ENCODE measurements at places on chromosomes 7 and 10.

DNA sequence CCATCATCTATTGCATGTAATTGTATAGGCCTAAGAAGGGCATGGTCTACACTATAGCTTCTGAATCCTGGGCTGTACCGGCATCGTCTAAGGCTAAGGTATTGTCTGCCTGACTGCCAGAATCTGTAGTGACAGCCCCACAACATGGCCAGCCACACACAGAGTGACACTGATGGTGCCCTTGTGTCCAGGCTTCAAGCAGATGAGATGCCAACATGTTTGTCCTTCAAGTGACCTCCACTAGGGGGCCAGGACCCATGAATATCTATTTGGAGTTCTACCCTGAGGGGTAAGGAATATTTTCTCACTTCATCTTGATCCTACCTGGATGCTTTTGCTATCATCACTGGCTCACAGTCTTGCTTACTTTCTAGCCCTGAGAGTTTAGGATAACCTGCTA lies 1.5 kb downstream of the CYP3A7 start:
- no peak for DNase-seq

DNA sequence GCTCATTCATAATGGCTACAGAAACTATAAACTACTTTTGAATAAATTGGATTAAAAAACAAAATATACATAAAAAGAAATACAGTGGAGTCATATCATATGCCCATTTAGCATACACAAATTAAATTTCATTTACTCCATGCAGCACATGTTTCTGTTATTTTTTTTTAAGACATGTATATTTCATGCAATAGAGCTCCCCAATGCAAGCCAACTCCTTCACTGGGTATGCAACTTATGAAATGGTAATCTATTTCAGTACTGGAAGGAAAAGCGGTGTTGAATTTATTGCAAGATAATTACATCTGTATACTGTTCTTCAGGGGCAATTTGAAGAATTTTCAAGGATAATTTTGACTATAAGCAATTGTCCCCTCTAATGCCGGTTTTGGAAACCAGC lies 49.9 kb downstream of the NEUROD6 start:
- DNase-seq: no peak

- DNase-seq: no peak
Observed at GRCh38 chr7:2585446-2585845, 26.7 kb downstream of the IQCE start.

DNA sequence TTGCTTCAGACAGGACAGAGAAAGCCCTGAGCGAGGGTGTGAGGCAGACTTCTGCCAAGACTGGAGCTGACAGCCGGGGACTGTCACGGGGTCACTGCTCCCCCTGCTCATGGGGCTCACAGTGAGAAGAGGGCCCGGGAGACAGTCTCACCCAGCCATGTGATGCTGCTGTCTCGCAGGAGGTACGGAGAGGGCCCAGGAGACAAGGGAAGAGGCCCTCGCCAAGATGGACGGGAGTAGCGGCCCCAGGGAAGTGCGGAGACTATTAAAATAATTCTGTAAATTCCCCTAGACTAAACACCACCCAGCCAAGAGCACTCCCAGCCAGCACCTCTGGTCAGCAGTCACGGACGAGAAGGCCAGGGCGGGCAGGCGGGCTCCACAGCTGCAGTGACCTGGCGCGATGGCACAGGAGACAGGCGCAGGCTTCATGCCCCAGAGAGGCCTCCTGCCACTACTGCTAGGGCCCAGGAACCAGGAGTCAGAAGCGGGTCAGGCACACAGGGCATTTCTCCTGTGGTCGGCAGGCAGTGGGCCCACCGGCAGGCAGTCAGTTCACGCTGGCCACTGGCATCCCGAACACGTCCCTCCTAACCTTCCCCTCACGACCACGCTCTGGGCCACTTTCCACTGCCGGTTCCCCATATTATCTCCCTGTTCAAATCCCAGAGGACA lies 24.1 kb downstream of the WDR86 start:
- no peak for DNase-seq

DNA sequence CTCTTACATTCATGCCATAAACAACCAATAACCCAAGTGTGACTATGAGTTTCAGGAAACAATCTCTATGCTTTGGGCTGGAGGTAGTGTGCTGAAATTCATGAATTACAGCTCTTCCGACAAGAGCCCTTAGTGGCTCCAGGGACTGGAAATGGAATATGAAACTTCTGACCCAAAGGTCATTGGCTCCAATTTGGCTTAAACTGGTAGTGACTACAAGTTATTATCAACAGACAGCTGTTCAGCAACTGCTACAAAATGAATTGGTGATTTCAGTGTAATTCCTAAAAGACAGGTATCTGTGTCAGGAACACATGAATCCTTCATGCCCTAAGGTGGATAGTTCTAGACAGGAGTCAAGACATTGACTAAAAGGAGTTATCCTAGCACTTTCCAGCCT lies 745.4 kb downstream of the PHTF2 start:
- no peak for DNase-seq

GRCh38 chr10:124916098-124916584 lies 25.8 kb upstream of the ZRANB1 start:
- DNase-seq: no peak

DNA sequence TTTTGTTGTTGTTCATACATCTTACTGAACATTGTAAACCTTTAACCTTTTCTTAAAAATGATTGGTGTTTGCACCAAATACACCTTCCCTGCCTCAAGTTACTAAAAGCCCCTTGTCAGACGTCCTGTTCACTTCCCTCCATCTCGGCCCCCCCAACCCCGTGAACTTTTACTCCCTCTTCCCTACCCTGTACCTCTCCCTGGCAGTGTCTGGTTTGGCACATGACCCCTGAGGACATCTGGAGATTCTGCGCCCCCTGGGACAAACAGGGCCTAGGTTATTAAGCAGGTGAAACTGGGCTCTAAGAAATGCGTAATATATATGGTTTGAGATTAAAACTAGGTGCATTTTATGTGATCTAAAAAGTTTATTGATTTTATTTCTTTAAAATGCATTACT lies 1.4 kb downstream of the PPP2R2D start:
- DNase-seq: no peak

DNA sequence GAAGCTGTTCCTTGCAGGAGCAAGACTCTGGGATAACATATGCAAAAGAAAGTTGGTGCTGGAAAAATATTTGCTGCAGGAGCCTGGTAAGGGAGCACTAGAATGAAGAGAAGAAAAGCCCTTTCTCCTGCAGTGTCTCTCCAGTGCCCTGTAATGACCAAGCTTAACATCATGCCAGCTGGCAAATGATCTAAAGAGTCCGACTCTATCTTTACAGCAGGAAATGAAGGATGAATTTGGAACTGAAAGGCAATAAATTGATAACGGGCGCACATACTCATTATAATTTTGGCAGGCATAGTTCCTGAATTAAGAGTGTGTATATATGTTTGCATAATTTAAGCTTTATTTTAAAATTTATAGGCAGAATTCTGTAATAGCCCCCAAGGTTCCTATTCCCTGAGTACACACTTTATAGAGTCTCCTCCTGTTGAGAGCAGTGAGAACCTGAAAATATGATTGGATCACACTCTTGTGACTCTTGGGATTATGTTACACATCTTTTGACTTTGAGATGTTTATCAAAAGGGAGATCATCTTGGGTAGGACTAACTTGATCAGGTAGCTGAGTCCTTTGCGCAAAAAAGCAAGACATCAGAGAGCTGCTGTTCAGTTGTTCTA lies 299.0 kb upstream of the MBL2 start:
- no peak for DNase-seq

DNA sequence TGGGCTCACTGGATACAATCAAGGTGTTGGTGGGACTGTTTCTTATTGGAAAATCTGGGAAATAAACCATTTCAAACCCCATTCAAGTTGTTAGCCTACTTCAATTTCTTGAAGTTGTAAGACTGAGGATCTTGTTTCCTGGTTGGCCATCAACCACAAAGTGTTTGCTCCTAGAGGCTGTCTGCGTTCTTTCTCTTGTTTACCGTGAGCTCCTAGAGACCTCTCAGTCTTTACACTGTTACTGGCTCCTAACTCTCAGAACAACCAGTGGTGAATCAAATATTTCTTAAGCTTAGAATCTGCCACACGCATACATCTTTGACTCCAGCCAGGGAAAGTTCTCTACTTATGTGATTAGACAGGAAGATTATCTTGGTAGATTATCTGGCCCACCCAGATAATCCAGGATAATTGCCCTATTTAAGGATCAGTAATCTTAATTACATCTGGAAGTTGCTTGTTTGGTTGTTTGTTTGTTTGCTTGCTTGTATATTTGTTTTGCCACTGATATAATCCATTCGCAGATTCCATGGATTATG lies 798.7 kb downstream of the IPMK start:
- DNase-seq: no peak

GRCh38 chr10:71337219-71337701 lies 18.2 kb downstream of the SLC29A3 start:
- DNase-seq: no peak

- no peak for DNase-seq
Observed at GRCh38 chr10:44921506-44921905, 10.4 kb downstream of the TMEM72 start.

- no peak for DNase-seq
Observed at GRCh38 chr10:71326464-71326881, 7.4 kb downstream of the SLC29A3 start.

DNA sequence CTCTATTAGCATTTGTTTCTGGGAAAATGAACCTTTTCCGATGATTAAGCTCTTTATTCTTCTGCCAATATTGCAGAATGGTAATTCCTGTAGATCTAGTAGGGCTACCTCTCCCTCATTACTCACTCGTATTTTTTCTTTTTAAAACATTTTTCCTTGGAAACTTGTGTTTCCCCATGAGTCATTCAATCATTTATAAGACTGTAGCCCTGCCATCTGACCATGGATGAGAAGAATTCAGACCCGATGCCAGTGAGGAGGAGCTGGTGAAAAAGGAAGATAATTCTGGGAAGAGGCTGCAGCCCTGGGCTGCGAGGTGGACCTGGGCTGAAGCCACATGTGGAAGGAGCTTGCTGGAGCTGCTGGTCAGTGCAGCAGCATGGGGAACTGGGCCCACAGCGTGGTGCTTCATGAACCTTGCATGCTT lies 242.8 kb downstream of the KLF6 start:
- DNase-seq: no peak

DNA sequence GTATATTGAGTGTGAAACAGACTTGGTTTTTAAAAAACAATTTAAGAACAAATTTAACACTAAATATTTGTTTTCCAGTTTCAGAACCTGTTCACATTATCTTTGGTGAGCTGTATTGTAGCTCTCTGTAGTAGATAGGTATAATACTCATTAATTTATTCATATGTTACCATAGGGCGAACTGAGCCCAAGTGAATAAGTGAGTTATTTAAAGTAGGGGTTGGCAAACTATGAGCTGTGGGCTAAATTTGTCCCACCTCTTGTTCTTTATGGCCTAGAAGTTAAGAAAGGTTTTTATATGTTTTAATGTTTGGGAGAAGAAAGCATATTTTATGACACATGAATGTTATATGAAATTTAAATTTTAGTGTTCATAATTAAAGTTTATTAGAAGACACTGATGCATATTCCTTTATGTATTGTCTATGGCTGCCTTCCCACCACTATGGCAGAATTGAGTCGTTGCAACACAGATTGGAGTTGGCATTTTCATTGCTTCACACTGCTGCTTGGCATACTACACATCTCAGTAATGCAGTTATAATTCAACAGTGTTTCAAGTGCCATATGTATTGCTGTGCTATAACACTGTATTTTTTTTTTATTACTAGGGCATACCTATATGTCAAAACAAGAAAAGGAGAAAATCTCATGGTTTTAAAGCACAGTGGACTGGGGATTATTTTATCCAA lies 146.5 kb downstream of the ADK start:
- DNase-seq: no peak

- no peak for DNase-seq
Observed at GRCh38 chr10:93773120-93773519, 15.4 kb downstream of the LGI1 start.

GRCh38 chr7:85405016-85405902 lies 218.4 kb upstream of the SEMA3D start:
- DNase-seq: no peak

DNA sequence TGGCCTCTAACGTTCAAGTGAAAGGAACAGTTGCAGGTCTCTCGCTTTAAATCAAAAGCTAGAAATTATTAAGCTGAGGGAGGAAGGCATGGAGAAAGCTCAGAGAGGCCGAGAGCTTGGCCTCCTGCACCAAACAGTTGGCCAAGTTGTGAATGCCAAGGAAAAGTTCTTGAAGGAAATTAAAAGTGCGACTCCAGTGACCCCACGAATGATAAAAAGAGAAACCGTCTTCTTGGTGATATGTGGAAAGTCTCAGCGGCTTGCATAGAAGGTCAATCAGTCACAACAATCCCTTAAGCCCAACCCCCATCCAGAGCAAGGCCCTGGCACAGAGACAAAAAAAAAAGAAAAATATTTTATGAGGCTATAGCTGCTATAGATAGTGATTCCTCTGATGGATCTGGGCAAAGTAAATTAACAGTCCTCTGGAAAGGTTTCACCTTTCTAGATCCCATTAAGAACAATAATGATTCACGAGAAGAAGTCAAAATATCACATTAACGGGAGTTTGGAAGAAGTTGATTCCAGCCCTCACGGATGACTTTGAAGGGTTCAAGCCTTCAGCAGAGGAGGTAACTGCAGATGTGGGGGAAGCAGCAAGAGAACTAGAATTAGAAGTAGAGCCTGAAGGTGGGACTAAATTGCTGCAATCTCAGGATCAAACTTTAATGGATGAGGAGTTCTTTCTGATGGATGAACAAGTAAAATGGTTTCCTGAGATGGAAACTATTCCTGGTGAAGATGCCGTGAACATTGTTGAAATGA lies 42.5 kb upstream of the INPP5A start:
- no peak for DNase-seq

DNA sequence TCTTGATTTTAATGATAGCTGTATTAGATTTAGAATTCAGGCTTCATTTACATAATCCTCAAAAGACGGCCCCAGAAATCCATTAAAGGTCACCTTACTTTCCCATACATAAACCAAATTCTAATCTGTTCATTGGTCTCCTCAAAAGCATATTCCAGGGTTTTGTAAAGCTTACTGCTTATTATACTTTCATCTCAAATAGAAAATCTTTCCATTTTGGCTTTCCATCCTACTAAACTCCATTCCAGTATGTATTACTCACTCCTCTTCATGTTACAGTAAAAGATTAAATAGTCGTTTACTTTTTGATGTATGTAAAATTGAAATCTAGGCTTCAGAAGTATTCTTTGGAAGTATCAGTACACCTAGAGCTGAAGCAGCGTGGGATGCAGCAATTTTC lies 143.5 kb upstream of the LRRN3 start:
- no peak for DNase-seq

GRCh38 chr10:26881600-26882331 lies 21.0 kb upstream of the ABI1 start:
- DNase-seq: peak; percentile 56

GRCh38 chr10:32629910-32630309 lies 184.0 kb downstream of the CCDC7 start:
- DNase-seq: no peak

Measured in CD4-positive, alpha-beta T cell treated with Interleukin-21 for 1 hour (primary cell).